CD4-positive, alpha-beta T cell treated with Interferon gamma for 1 hour (primary cell): ENCODE measurements at places on chromosomes 12 and 14.
A peak's percentile ranks its signal among the peaks of the same experiment; 100 is the strongest.

DNA sequence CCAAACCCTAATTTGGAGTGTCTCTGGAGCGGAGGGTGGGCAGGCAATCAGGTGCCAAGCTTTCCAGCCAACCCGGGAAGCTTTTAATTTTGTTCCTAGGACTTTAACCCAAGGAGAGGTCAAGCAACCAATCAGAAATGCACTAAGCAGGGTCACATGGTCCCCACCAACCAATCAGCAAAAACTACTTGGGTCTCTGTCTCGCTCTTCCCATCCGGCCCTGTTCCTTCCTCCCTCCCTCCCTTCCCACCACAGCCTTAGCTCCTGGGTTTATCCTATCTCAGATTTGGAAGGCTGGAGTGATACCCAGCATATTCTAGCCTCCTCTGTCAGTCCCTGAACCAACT, 7.3 kb downstream of the HOXC5 start:
- DNase-seq, result no peak

GRCh38 chr14:73392329-73393257, 65.8 kb downstream of the NUMB start:
- DNase-seq, result no peak

DNA sequence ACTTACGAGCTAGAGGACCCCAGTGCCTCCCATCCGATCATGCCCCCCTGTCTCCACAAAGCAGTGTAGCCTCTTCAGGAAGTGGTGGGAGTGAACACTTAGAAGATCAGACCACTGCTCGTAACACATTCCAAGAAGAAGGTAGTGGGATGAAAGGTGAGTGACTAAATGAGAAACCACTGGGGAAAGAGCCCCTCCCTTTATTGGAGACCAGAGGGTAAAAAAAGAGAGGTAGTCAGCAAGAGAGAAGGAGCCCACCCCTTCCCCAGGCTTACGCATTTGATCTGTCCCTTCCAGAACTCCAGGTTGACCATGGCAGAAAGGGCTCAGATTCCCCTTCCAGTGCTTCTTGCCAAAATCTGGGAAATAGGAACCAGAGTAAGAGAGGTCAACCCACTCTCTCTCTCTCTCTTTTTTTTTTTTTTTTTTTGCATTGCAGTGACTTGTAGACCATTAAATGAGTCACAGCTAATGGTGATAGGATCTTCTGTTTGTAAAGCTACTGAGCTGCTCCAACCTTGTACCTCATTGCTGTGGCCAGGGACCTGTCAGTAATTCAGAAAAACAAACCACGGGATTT, 165.4 kb downstream of the GCH1 start:
- DNase-seq, result no peak

- DNase-seq, result peak; percentile 67
These were observed 9.8 kb downstream of the CPNE6 start for GRCh38 chr14:24080888-24081738.

GRCh38 chr14:65303190-65303898, 109.2 kb upstream of the FUT8 start:
- no peak for DNase-seq

DNA sequence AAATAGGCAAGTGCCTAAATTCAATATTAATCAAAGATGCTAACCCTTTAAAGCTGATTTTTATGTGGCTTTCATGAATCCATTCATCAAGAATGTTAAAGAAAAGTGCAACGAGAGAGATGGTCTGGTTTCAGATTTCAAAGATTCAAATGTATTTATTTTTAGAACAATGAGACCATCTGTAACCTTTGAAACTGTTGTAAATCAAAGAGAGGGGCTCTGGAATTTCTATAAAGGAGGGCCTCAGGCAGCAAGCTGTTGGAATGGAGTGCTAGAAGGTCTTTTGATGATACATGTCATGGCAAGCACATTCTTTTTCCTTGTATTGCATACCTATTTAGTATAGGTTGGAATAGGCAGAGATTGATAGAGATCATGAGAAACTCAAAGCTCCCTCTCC, 433.0 kb downstream of the LRIG3 start:
- DNase-seq, result no peak
